ENCODE measurements at places on chromosomes 7 and 10.

DNA sequence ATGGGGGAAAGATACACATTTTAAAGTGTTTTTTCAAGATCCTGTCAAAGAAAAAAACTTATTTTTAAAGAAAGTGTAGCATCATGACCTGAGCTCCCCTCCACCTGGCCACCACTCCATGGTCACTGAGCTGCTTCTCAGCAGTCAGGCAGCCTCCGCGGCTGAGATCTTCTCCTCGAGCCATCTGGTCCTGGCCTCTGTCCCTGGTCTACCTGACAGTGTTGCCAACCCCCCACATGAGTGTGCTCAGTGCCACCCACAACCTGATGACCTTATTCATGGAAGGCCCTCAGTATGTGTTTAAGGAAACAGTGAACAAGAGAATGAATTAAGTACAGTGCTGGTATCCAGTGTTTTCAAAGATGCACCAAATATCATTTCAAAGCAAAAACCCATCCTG lies 694.5 kb upstream of the NRP1 start:
- no peak for DNase-seq

- no peak for DNase-seq
Observed at GRCh38 chr10:77857272-77857671, 69.3 kb downstream of the DLG5 start.

DNA sequence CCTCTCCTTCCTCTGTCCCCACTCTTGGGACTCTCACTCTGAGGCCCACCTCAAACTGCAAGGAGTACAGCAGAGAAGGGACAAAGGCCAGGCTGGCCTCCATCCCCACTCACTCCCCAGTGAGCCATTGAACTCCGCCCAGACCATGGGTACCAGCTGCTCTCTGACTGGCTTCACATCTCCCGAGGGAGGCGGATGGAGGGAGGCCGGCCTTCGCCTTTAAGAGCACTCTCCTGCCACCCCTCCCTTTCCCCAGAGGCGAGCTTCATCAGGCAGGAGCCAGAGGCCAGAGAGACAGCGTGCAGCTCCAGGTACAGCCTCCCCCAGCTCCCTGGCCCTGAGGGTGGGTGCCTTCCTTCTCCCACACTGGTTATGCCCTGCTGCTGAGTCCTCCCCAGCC lies 1.8 kb upstream of the LDB3 start:
- DNase-seq, result no peak

DNA sequence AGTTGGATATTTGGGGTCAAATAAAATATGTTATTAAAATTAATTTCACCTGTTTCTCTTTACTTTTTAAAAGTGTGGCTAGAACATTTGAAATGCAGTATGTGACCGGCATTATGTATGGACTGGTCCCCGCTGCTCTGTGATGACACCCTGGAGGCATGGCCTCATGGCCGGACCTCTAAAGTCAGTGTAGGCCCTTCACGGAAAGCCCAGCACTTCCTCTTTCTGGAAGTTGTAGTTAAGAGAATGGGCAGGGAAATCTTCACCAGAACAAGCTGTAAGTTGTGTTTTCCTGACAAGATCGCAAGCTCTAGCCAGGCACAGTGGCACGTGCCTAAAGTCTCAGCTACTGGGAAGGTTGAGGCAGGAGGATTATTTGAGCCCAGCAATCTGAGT lies 38.3 kb upstream of the SRGN start:
- DNase-seq, result no peak

GRCh38 chr7:47288060-47288459 lies 293.9 kb downstream of the TNS3 start:
- DNase-seq, result no peak

GRCh38 chr7:121638286-121638685 lies 234.7 kb upstream of the PTPRZ1 start:
- DNase-seq, result no peak

DNA sequence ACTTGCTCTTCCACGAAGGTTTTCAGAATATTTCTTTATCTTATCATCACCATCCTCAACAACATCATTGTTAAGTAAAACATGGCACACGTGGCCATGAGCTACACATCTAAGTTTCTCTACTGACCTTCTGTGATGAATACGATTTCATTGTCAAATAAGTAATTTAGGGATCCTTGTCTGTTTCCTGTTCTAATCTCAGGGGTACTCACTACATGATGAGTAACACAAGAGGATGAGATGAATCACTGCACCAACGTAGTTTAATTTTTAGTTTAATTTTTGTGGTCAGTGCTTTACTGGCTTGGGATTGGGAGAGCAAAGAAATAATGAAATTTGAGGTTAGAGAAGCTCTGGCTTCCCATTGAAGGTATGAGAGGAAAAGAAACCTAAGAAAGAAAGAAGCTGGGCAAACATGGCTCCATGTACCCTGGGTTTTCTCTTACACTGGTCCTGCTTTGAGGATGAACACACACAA lies 461.9 kb upstream of the KLF6 start:
- DNase-seq, result no peak
